ENCODE measurements at places on chromosomes 11 and 22.

- no peak for DNase-seq
These were observed 30.3 kb upstream of the ABCC8 start for GRCh38 chr11:17506942-17507341.

GRCh38 chr11:118714816-118715215 lies 35.4 kb upstream of the TREH start:
- no peak for DNase-seq

DNA sequence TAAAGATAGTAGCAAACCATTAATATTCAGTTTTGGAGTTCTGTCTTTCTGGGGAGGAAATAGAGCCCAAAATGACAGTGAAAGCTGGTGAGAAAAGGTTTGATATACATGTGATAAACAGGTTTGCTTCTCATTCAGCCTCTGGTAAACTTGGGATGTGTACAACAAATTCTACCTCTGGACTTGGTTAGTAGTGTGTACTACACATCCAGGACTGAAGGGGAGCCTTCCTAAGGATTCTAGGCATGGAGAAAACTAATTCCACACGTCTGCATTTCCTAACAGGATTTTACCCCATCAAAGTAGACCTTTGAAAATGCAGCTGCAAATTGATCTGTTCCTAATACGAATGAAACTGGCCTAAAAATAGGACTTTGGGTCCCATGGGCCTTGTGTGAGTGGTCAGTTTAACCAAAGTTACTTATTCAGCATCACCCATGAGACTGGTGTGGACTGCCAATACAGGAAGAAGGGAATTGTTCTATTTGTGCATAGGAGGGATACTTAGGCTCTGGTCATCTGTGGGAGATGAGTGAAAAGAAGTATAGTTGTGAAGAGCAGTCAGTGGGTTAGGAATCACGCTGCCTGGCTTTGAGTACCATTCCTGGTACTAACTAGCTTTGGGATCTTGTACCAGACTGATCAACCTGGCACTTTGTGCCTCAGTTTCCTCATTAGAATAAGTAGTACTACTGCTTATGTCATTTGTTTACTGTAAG lies 74.2 kb downstream of the YAP1 start:
- no peak for DNase-seq

- DNase-seq, result no peak
These were observed 293.1 kb downstream of the KIRREL3 start for GRCh38 chr11:126707498-126707897.

- DNase-seq, result no peak
These were observed 42.6 kb upstream of the TIMP3 start for GRCh38 chr22:32758866-32759385.

DNA sequence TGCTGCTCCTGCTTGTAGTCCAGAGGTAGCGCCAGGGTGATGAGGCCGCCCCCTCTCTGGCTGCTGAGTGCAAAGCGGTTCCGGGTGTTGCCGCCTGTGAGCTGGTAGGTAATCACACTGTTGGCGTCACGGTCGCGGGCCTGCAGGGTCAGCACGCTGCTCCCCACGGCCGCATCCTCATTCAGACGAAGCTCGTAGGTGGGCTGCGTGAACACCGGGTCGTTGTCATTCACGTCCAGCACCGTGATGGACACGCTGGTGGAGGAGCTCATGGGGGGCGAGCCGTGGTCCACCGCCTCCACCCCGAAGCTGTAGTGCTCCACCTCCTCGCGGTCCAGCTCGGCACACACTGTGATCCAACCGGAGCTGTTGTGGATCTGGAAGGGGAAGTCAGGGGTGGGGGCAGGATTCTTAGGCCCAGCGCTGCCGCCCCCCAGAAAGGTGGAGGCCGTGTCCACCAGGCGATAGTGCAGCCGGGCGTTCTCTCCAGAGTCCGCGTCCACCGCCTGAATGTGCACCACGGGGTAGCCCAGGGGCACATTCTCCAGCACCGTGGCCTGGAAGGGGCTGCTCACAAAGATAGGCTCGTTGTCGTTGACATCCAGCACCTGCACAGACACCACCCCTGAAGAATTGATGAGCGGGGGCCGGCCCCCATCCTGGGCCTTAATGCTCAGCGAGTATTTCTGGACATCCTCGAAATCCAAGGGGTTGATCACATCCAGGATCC lies 2.4 kb downstream of the CELSR1 start:
- DNase-seq, result no peak

DNA sequence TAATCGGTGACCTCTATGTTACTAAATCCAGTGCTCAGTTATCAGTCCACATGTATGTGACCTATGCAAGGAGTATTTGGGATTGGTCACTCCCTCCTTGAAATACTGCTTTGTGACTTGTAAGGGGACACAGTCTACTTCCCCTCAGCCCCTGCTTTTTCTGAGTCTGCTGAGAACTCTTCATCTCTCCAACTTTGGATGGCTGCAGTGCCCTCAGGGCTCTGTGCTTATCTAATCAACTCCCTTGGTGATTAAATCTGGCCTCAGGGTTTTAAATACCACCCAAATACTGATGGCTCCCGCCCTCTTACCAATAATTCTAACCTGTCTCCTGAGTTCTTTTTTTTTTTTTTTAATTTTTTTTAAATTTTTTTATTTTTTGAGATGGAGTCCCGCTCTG lies 40.2 kb downstream of the FAM118A start:
- no peak for DNase-seq

GRCh38 chr11:2735053-2735589 lies 35.3 kb upstream of the KCNQ1OT1 start:
- DNase-seq, result no peak

GRCh38 chr11:117815262-117815803 lies 9.2 kb downstream of the FXYD2 start:
- DNase-seq, result peak; percentile 60

DNA sequence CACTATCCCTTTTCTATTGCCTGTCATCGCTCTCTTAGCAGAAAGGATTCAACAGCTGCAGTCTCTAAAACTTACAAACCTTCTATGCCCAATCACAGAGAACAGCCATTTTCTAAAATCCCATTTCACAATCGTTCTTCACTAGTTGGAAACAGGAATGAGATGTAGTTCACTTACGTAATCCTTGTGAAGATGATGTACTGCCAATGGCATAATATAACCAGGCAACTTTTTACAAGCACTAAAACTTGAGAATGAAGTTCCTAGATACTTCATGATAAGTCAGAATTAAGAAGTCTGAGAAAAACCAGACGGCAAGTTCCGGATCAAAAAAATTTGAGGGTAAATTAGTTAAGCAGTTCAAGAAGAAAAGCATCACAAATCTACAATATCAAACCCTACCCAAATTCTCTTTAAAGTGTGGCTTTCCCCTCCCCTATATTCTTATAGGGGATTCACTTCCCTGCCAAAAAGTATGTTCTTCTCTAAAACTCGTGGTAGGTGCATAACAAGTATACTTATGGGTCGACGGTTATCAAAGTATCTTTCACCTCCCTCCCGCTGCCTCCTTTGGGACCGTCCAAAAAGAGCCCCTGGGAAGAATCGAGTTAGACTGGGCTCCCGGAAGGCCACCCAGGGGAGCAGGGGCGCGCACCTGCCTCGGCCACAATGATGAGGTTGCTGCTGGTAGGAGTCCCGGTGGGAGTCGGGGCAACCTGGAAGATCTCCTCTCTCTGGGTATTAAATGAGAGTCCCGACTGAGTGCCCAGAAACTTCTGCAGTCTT lies 666 bp downstream of the MSANTD4 start:
- no peak for DNase-seq

GRCh38 chr11:13210424-13210823 lies 67.2 kb upstream of the BMAL1 start:
- peak; percentile 8 for DNase-seq

DNA sequence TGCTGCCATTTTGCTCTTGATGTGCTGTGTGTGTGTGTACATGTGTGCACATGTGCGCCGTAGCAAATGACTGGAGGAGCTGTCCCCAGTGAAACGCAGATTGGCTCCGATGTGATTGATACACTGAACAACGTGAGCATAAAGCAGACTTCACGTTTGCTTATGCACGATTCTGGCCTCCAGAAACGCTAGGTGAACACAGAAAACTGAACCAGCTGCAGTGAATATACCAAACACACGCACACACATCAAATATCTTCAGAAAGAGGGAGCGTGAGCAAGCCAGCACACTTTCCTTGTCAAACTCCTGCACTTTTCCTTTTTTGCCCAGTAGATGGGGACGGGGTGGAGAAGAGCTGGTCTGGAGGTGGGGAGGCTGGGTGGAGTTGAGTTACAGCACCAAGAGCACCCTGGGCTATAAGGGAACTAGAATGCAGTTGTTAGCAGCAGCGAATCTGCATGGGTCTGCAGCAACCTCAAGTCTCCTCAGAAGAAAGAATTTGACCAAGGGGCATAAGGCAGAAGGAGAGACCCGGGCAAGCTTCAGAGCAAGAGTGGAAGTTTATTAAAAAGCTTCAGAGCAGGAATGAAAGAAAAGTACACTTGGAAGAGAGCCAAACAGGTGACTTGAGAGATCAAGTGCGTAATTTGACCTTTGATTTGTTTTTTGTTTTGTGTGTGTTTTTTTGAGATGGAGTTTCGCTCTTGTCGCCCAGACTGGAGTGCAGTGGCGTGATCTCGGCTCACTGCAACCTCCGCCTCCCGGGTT lies 77.8 kb upstream of the CADM1 start:
- no peak for DNase-seq

GRCh38 chr22:38965614-38966379 lies 8.4 kb downstream of the APOBEC3A start:
- DNase-seq, result no peak

DNA sequence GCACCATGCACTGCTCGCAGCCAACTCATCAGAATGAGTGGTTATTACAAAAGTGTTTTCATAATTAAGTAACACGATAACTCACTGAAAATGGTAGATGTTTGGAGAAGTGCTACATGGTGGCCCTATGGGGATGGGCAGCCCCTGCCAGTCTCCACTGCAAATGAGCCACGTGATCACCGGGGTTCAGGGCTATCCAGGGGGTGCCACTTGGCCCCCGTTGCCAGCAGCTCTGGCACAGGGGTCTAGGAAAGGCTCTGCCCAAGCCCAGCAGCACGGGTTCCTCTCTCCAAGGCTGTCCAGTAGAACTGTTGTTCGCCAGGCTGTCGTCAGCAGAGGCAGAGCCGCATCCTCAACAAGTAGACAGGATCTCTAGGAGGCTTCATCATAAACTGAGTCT lies 382.1 kb upstream of the B3GAT1 start:
- no peak for DNase-seq

GRCh38 chr11:117458275-117459122 lies 130.8 kb downstream of the CEP164 start:
- peak; percentile 32 for DNase-seq

DNA sequence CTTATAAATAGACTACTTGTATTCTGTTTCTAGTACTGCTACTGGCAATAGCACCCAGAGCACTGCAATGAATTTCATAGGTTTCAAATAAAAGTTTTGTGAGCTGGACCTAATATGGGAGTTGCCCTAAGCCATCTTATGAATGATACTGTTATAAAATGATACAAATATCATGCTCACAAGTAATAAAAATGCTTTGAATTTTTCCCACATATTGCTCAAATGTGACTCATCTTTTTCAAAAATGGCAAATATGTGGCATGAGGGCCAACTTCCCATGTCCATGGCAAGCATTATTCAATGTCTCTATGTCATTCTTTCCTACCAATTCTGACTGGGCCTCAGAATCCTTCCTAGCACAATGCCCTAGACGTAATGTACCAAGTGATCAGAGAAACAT lies 137.6 kb downstream of the TRPC6 start:
- no peak for DNase-seq

- no peak for DNase-seq
These were observed 72.2 kb downstream of the CSNK2A3 start for GRCh38 chr11:11280826-11281225.

- DNase-seq, result no peak
These were observed 213.8 kb downstream of the DSCAML1 start for GRCh38 chr11:117583063-117583801.

DNA sequence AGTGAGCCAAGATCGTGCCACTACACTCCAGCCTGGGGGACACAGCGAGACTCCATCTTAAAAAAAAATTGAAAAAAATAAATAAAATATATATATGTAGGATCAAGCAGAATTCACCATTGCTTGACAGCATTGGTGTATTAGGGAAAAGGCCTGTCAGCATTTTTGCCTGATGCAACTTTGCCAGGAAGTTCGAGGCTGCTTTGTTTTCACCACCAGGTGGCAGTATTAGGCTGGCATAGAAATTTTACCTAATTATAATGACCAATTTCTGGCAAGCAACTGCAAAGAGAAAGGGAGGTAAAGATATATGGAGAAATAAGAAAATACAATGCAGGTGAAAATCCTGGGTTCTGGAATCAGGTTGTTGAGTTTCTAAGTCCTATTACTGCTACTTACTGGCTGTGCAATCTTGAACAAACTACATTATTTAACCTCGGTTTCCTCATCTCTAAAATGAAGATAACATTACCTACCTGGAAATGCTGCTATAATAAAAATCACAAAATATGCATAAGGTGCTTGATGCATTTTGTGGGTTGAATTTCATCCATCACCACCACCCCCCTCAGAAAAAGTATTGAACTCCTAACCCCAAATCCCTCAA lies 24.7 kb downstream of the LAYN start:
- peak; percentile 50 for DNase-seq

- DNase-seq, result no peak
These were observed 359.2 kb downstream of the BUD13 start for GRCh38 chr11:116413301-116414242.

- no peak for DNase-seq
These were observed 14.0 kb upstream of the ACR start for GRCh38 chr22:50723991-50724390.

DNA sequence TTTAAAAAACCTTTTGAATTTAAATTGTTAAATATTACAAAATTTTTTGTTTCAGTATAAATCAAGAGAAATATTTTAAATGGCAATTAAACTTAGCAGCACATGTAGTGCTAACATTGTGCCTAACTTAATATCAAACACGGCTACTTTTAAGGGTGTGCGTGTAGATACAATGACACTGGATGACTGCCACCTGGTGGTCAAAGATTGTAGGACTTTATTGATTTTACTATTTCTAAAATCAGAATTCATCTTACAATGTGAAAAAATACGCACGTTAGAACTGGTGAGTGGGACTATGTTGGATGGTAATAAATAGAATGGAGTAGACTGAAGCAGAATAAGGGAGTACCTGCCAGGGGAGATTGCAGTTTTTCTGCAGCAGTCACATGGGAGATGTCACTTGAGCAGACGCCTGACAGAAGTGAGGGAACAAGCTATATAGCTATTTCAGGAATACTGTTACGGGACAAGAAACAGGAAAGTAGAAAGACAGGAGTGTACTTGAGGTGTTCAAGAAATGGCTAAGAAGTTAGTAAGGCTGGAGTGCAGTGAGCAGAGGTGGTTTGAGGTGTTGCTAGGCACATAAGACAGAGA lies 52.9 kb downstream of the UVRAG start:
- no peak for DNase-seq

DNA sequence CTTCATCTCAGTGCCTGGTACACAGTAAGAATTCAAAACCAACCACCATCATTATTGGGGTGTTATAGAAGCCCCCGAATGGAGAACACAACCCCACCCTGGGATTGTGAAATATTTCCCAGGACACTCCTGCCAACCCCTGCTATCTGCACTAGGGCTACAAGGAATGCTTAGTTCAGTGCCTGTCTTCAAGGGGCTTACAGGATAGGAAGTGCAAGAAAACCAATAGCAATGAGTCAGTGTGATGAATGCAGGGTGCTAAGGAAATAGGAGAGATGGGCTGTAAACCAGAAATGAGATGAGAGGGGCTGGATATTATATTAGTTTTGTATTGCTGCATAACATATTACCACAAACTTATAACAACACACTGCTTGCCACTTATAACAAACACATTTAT lies 965 bp upstream of the ASCC2 start:
- no peak for DNase-seq

Data from stimulated activated CD4-positive, alpha-beta T cell treated with anti-CD3 and anti-CD28 coated beads, TNF-alpha, amount 100 ng/mL, for 24 hours (primary cell).